ENCODE measurements at places on chromosomes 2 and 18.

GRCh38 chr2:136000502-136000901, 15.1 kb upstream of the DARS1 start:
- no peak for DNase-seq

DNA sequence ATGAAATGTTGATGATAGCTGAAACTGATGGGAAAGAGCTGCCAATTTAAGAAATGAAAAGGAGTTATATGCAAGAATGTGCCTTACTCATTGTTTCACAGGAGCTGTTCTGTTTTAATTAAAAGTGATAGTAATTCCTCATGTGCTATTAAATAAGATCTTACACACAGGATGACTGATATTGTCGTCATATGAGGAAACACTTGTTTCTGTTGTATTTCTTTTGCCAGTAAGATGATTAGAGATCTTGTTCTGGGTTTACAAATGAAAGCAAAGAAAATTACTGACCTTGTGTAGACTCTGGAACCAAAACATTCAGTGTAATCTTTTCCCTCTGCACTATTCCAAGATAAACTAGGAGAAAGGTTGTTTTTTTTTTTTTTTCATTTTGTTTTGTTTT, 123.6 kb downstream of the MAP3K20 start:
- DNase-seq, result no peak

DNA sequence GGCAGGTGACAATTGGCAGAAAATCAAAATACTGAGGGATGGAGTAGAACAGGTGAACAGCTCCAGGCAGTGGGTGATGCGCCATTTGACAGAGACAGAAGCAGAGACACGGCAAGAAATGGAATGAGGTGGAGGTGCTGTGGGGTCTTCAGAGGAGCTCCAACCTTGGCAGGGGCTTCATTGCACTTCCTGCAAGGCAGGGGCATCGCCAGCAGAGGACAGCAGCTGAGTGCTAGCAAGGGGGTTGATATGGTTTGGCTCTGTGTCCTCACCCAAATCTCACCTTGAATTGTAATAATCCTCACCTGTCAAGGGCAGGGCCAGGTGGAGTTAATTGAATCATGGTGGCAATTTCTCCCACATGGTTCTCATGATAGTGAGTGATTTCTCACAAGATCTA, 42.8 kb downstream of the CCDC68 start:
- DNase-seq, result no peak

DNA sequence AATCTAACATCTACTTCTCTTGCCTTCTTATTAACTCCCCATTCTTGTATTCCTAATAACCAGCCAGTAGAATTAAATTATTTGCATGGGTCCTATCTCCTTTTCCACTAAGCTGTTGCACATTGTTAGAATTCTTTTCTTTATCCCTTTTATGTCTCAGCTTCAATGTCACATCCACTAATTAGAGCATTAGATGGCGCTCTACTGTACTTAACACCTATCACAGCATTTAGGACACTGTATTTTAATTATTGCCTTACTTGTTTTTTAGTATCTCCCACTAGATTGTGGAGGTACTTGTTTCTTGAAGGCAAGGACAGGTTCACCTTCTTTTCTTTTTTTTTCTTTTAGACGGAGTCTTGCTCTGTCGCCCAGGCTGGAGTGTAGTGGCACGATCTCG, 3.8 kb downstream of the LIPT1 start:
- DNase-seq, result no peak

- DNase-seq, result no peak
Measured at GRCh38 chr2:29010946-29011345, 29.8 kb downstream of the TOGARAM2 start.

DNA sequence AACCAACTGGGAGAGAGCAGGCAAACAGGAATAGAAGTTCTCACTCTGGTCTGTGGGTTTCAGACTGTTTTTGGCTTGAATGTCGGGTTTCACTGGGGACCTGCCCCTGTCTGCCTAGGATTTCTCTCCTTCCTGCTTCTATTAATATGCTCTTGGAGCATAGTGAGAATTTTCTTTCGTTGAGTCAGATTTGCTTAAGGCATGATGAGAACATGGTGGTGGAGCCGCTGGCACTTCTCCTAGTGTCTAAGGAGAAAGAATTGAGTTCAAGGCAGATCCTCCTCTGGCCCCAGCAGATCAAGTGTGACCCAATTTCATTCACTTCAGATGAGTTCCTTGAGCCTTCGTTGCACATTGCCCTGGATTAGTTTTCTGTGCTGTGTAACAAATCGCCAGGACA, 103.9 kb upstream of the HS6ST1 start:
- no peak for DNase-seq

GRCh38 chr2:122144884-122145283, 389.4 kb downstream of the TSN start:
- DNase-seq, result no peak

GRCh38 chr2:157839162-157839801, 36.8 kb downstream of the ACVR1 start:
- no peak for DNase-seq

- DNase-seq, result no peak
Measured at GRCh38 chr2:118689033-118689432, 158.4 kb downstream of the EN1 start.

GRCh38 chr2:65638443-65638842, 206.0 kb upstream of the SPRED2 start:
- DNase-seq, result no peak

All from nucleus accumbens (tissue), 56 donors.